Neural progenitor cell (in vitro differentiated cells): ENCODE measurements at places on chromosomes 5 and 9. TPM values are rescaled to one million over a fixed set of nuclear protein-coding genes. Genes with fewer than 3 reads are reported as not detected.
A peak's percentile ranks its signal among the peaks of the same experiment; 100 is the strongest.

GABBR2 gene
- total RNA-seq: 0.03 TPM in 1 of 2 replicates, not detected in the other

IL9 gene
- total RNA-seq: not detected in 2 replicates

TNC gene
- 54.9 and 56.1 TPM in 2 replicates for total RNA-seq

CYFIP2 gene
- 70.2 and 125 TPM in 2 replicates for total RNA-seq

DNA sequence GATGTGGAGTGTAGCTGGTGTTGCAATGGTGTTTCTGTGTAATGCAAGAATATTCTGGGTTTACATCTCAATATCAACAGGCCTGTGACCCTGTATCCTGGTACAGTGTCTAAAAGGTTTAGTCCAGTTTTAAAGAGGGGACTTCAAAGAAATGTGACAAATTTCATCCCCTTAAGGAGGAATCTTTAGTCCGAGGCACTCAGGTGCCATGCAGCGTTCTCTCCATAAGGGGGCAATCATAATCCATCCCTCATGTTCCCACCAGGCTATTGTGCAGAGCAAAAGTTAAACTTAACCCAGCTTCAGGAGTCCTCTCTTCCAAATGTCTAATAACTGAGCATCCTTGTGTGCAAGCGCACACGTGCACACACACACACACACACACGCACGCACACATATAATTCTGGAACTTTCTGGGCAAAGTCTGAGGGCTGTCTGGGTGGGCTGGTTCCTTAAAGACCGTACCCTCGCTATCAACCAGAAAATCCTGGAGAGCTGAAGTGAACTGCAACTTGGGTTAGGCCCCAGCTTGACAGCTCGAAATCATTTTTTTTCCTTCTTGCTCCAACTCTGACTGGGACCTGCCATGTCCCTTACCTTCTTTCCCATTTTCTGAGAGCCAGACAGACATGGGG, 46.0 kb downstream of the CRB2 start:
- peaks cover 7% of the 10 kb centered on the region for H3K27me3 ChIP-seq
- no peak overlapping the region for H3K27ac ChIP-seq
- H3K4me3 ChIP-seq: no peak overlapping the region

DNA sequence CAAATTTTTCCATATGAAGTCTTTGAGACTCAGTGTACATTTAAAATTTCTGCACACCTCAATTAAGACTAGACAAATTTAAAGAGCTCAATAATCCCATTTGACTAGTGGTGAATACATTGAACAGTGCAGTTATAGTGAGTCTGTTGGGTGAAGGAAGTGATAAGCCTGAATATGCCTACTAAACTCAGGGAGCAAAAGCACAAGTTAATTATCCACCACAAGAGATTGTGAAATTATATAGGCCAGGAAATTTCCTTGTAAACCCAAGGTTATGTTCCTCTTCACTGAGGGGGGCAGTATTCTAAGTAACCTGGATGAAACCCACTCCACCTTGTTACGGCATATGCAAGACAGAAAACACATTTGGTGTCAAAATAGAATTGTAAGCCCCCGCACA, 612.9 kb upstream of the DAB2 start:
- no peak overlapping the region for H3K27ac ChIP-seq
- H3K4me1 ChIP-seq: no peaks in the 10 kb centered on the region
- H3K4me3 ChIP-seq: no peak overlapping the region
- H3K27me3 ChIP-seq: no peaks in the 10 kb centered on the region

- no peaks in the 10 kb centered on the region for H3K27me3 ChIP-seq
- DNase-seq: no peak
- H3K27ac ChIP-seq: peak overlapping the region; percentile 7
- H3K36me3 ChIP-seq: no peaks in the 10 kb centered on the region
- H3K4me1 ChIP-seq: no peaks in the 10 kb centered on the region
These were observed 61.4 kb downstream of the PSMB7 start for GRCh38 chr9:124353811-124354274.

DNA sequence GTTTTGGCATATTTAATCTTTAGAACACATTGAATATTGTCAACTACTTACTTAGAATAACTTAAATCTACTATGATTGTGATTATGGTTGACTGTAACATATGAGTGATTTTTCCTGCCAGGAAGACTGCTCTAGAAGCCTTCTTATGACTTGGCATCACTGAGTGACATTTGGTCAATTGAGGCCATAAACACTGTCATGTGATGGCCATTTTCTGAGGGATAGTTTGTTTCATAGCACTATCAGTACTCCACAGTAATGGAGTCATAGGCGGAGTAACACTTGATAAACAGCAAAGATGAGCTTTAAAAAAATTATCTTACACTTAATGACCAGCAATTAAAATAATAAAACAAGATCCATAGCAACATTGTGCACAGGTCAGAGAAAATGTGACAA, 31.0 kb downstream of the C9orf40 start:
- H3K4me3 ChIP-seq: no peak overlapping the region
- no peaks in the 10 kb centered on the region for H3K27me3 ChIP-seq
- no peak for DNase-seq
- no peaks in the 10 kb centered on the region for H3K36me3 ChIP-seq
- no peak overlapping the region for H3K27ac ChIP-seq

GRCh38 chr9:104992659-104993058, 64.7 kb upstream of the ABCA1 start:
- H3K27me3 ChIP-seq: peaks cover 8% of the 10 kb centered on the region
- H3K36me3 ChIP-seq: no peaks in the 10 kb centered on the region
- H3K27ac ChIP-seq: no peak overlapping the region
- no peak overlapping the region for H3K4me3 ChIP-seq
- H3K4me1 ChIP-seq: peaks cover 34% of the 10 kb centered on the region

- H3K27ac ChIP-seq: no peak overlapping the region
- DNase-seq: no peak
- H3K4me1 ChIP-seq: no peaks in the 10 kb centered on the region
- H3K36me3 ChIP-seq: no peaks in the 10 kb centered on the region
- H3K4me3 ChIP-seq: no peak overlapping the region
These were observed 188.3 kb downstream of the AGTPBP1 start for GRCh38 chr9:85553475-85553874.

DNA sequence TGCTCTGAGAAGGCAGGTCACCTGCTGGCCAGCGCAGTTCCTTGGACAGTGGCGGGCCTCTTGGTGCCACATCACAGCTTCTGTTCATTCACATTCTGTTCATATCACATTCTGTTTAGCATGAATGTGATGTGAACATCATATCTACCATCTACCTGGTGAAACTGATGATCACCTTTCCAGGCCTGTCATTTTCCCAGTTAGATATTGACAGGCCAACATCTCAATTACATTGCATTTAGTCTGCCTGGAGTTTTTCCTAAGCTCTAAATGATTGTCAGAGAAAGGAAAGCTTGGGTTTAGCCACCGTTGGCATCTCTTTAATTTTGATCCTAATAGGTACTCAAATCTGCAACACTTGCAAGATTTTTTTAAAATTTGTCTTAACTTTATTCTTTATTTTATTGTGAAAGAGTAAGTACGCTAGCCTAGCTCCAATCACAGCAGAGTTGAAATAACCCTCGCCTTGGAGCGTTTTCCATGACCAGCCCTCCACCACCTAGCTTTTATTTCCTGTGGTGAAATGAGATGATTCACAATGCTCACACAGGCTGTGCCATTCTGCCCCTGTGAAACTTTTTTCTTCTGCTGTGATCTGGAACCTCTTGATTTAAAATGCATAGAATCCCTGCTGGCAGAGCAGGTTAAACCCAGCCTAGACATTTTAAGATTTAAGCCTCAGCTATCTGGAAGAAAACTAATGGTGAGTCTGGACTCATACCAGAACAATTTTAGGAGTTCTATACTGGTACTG, 225.0 kb downstream of the ESM1 start:
- no peak overlapping the region for H3K27ac ChIP-seq
- H3K36me3 ChIP-seq: no peaks in the 10 kb centered on the region
- no peaks in the 10 kb centered on the region for H3K4me1 ChIP-seq
- H3K4me3 ChIP-seq: no peak overlapping the region

GRCh38 chr5:109413458-109413857, 3.7 kb upstream of the PJA2 start:
- peaks cover 30% of the 10 kb centered on the region for H3K4me1 ChIP-seq
- H3K36me3 ChIP-seq: no peaks in the 10 kb centered on the region
- H3K4me3 ChIP-seq: no peak overlapping the region
- peak overlapping the region; percentile 94 for H3K27ac ChIP-seq
- peak; percentile 58 for DNase-seq

GRCh38 chr9:87270221-87270847, 227.3 kb upstream of the DAPK1 start:
- H3K4me1 ChIP-seq: peaks cover 16% of the 10 kb centered on the region
- H3K27me3 ChIP-seq: no peaks in the 10 kb centered on the region
- no peaks in the 10 kb centered on the region for H3K36me3 ChIP-seq
- peak; percentile 63 for DNase-seq
- H3K27ac ChIP-seq: no peak overlapping the region
- no peak overlapping the region for H3K4me3 ChIP-seq

- no peak overlapping the region for H3K27ac ChIP-seq
- no peaks in the 10 kb centered on the region for H3K36me3 ChIP-seq
- no peak overlapping the region for H3K4me3 ChIP-seq
These were observed 51.6 kb downstream of the F2RL2 start for GRCh38 chr5:76571559-76571958.

DNA sequence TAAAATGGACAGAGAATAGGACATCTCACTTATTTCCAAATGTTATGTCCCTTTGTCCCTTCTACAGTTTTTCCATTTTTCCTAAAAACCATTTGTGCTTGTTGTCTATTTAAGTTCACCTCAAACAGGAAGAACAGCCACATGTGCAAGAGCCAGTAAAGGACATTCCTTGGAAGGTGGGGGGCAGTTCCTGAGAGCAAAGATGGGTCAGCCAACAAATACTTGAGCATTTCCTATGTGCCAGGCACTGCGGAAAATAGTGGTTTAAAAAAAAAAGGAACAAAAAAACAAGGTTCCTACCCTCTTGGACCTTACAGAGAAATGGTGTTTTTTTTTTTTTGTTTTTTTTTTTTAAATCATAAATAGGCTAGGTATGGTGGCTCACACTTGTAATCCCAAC, 26.8 kb downstream of the ANP32B start:
- no peak for DNase-seq
- peaks cover 7% of the 10 kb centered on the region for H3K36me3 ChIP-seq
- H3K4me1 ChIP-seq: no peaks in the 10 kb centered on the region
- no peaks in the 10 kb centered on the region for H3K27me3 ChIP-seq
- H3K27ac ChIP-seq: no peak overlapping the region

- H3K36me3 ChIP-seq: no peaks in the 10 kb centered on the region
- no peak for DNase-seq
- H3K4me1 ChIP-seq: peaks cover 61% of the 10 kb centered on the region
- H3K4me3 ChIP-seq: peak overlapping the region; percentile 99
These were observed 220 bp downstream of the NOTCH1 start for GRCh38 chr9:136545692-136545964.

DNA sequence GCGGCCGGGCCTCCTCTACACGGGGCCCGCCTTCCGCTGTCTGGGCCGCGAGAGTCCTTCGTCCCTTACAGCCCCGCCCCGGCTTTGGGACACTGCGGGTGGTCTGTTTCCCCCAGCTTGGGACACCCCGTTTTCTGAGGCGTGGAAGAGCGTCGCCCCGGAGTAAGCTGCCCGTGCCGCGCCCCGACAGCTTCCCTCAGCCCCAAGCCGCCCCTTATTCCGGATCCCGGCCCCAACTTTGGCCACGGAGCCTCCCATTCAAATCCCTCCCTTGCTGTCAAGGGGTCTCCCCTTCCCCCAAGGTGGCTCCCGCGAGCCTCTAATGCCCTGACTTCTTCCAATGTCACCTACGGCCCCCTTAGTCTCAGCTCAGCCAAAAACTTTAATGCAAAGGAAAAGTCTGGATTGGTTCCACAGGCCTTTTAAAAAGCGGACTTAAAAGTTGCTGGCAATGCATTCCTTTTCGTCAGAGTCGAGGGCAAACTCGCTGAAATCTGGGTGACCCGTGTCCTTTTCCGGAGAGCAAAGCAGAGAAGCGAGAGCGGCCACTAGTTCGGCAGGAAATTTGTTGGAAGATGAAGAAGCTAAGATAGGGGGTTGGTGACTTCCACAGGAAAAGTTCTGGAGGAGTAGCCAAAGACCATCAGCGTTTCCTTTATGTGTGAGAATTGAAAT, 19.8 kb downstream of the EXOSC2 start:
- no peaks in the 10 kb centered on the region for H3K36me3 ChIP-seq
- peak overlapping the region; percentile 89 for H3K4me3 ChIP-seq
- H3K4me1 ChIP-seq: peaks cover 20% of the 10 kb centered on the region
- no peaks in the 10 kb centered on the region for H3K27me3 ChIP-seq
- DNase-seq: no peak

- no peak overlapping the region for H3K27ac ChIP-seq
- no peak overlapping the region for H3K4me3 ChIP-seq
- H3K27me3 ChIP-seq: no peaks in the 10 kb centered on the region
- DNase-seq: no peak
- H3K36me3 ChIP-seq: no peaks in the 10 kb centered on the region
- H3K4me1 ChIP-seq: no peaks in the 10 kb centered on the region
These were observed 377.3 kb upstream of the MEF2C start for GRCh38 chr5:89260254-89260653.

DNA sequence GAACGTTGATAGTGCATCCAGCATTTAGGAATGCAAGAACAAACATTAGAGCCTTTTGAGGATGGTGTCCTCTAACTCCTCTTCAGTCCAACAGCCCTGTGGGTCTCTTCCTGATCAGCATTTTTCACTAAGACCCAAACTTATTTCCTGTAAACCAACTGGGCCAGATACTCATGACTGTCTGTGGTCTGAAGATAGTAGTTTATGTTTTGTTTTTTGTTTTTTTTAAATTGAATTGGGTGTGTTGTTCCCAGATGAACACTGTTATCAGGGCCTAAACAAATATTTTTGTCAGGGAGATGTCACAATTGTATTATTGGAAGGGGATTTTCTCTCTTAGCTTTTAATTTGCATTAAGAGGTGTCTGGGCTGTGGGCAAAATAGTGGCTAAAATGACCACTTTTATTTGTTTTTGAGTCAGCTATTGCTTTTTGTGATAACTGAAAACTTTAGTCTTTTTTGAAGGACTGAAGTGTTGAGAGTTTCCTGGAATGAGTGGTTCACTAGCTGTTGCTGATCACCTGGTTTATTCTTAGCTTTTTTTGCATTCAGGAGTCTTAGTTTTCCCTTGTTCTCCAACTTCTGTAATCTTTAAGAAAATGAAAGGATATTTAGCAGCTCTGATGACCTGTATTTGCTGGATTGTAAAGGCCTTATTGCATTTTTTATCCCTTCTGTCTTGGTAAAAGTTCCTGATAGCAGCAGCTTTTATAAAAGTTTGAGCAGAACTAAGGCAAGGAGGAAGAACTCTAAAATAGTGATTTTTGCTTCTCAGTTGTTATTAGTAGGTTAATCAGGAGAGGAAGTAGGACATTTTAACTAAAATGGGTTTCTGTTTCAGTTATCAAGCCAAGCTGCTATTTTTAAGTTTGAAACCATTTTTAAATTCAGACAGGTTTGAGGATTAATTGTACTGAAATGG, 5.5 kb downstream of the MAN2A1 start:
- no peak overlapping the region for H3K4me3 ChIP-seq
- H3K4me1 ChIP-seq: peaks cover 49% of the 10 kb centered on the region
- H3K36me3 ChIP-seq: peaks cover 7% of the 10 kb centered on the region
- no peaks in the 10 kb centered on the region for H3K27me3 ChIP-seq

DNA sequence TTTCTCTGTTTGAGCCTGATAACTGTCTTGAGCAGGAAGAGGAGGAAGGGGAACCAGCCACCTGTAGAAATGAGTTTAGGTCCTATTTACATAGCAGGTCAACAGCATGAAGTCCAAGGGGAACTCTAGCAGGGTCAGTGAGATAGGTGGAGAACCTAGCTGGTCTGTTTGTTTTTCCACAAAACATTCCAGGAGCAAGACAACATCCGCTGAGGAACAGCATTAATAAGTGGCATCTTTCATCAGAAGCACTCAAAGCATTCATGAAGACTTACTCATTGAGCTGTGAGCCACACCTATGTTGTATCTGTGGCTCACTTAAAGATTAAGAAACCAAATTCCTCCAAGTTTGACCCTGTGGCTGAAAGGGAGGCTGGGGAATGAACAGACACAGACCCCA, 115.9 kb downstream of the ACTBL2 start:
- H3K27ac ChIP-seq: no peak overlapping the region
- H3K36me3 ChIP-seq: no peaks in the 10 kb centered on the region
